Activated naive CD4-positive, alpha-beta T cell treated with anti-CD3 and anti-CD28 coated beads, Interleukin-2, amount 50 U/mL, for 16 hours (primary cell): ENCODE measurements at places on chromosomes 4 and X.

- DNase-seq: no peak
Observed at GRCh38 chr4:136750897-136751296, 781.4 kb downstream of the PCDH18 start.

DNA sequence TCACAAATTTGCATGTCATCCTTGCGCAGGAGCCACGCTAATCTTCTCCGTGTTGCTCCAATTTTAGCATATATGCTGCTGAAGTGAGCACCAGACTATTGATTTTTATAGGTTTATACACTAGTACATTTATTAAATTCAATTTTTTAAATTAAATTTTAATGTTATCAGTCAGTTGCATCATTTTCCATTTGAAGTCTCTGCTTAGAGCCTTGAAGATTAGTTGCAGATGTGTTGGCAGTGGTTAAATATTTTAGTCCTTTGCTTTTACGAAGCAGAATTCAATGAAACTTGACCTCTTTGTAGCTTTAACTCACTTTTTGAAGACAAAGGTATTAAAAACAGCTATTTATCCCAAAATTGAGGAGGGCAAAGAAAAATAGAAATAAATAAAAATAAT lies 16.5 kb downstream of the TRAPPC11 start:
- DNase-seq: no peak

DNA sequence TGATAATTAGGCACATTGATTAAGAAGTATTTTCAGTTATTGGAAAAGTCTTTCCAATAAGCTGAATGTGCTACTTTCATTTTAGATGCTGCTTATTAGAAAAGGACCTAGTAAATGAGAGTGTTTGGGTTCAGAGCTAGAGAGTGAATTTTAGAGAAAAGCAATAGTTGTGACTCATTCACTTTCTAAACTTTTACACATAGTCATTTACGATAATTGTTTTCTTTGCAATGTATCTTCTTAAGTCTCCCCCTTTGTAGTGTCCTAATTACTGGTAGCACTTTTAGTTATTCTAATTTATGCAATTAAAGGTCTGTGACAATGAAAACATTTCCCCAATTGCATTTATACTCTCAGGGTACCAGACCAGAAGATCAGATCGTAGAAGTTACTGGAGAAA lies 1.3 kb downstream of the IL21 start:
- no peak for DNase-seq

DNA sequence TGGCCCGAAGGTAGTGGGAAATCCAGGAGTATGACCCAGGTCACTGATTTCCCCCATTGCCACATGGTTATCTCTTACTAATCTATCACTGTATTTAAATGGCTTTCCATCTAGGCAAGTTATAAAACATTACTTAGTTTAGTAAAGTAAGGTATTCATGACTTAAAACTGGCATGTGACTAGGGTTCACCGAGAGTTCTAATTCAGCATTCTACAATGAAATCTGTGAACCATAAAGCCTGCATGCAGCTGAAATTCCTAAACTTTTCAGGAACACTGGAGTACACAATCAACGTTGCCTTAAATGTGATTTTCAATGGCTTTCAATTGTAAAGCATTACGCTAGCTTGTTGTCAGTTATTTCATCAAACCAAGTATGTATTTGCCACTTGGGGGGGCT lies 22.7 kb upstream of the PRPS2 start:
- no peak for DNase-seq

DNA sequence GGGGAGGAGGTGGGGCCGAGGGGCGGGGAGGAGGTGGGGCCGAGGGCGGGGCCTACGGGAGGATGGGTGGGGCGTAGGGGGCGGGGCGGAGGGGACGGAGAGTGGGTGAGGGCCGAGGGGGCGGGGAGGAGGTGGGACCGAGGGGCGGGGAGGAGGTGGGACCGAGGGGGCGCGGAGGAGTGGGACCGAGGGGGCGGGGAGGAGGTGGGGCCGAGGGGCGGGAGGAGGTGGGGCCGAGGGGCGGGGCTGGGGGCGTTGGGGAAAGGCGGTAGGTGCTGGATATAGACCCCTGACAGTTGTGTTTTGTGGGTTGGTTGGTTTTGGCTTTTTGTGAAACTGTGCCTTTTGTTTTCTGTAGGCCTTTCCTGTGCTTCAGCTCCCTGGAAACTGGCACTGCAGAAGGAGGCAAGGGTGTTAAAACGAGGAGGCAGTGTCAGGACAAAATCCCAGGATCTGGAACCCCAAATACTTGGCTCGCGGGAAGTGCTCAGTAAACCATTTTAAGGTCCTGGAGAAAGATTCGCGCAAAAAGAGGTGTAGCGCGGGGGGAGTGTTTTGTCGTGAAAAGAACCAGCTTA lies 580 bp upstream of the MMGT1 start:
- DNase-seq: peak; percentile 61

GRCh38 chrX:3271183-3271833 lies 75.1 kb downstream of the MXRA5 start:
- no peak for DNase-seq

GRCh38 chr4:37891260-37892159 lies 626 bp downstream of the TBC1D1 start:
- DNase-seq: peak; percentile 60

DNA sequence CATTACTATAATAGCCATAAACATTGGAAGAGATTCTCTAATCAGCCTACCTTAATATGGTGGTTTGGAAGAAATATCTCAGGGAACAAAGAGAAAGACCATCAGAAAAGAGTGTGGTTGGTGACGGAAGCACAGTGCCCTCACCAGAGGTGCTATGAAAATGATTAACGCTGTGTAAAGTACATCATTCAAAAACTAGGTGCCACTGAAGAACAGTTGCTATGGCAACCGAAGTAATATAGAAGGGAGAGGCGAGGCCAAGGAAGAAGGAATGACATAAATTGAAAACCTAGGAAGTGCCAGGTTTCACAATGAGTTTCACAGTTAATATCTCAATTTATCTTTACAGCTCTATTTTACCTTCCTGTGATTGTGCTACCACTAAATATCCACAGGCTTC lies 57.0 kb upstream of the ARSJ start:
- no peak for DNase-seq

GRCh38 chrX:1094566-1095333 lies 117.7 kb downstream of the CRLF2 start:
- DNase-seq: peak; percentile 6

- DNase-seq: peak; percentile 51
Observed at GRCh38 chrX:357693-358471, 28.8 kb downstream of the PPP2R3B start.

- no peak for DNase-seq
Observed at GRCh38 chrX:105471597-105471996, 251.1 kb upstream of the TEX13A start.

- DNase-seq: no peak
Observed at GRCh38 chr4:147958057-147958456, 226.2 kb downstream of the ARHGAP10 start.

- no peak for DNase-seq
Observed at GRCh38 chr4:77145842-77146185, 11.2 kb upstream of the CCNG2 start.

DNA sequence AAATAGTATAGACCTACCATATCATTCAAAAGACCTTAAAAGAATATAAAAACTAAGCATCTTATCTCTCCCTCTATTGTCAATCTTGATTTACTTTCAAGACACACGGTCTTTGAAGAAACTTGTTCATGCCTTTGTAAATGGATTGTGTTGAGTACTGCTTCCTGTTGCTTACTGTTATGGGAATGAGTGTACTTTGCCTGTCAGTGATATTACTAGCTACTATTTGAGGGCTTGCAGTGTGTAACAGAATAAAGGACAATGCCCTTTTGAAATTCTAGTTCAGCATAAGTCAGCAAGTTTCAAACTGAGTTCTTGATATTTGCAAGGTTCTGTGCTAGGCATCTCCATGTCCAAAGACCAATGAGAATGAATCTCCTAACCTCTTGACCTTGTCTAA lies 36.0 kb downstream of the CDKL5 start:
- no peak for DNase-seq

DNA sequence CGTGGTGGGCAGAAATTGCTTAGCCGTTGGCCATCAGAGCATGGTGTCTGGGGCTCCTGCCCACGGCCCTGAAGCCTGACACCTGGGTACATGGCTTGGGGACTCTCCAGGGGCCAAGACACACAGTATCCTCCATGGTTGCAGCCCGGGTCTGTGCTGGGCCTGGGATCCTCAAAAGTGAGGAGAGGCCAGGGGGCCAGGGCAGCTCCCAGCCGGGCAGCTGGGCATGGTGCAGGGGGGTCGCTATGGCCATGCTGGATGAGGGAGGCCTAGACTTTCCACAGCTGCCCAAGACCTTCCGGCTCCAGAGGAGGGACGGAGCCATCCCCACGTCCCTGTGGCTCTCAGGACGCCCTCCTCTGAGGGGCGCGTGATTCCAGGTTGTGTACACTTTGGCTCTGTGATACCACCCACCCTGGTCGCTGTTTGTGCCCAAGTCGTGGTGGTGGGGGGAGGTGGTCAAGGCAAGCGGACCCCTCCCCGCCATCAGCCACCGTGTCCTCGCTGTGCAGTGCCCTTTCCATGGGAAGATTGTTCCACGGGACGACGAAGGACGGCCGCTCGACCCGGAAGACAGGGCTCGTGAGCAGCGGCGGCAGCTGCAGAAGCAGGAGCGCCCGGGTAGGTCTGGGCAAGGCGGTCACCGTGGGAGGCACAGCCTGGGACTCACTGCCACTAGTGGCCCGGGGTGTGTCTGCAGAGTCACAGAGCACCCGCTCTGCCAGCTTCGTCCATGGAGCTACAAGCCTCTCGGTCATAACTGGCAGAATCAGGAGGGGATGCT lies 25.7 kb downstream of the NKX1-1 start:
- peak; percentile 7 for DNase-seq

GRCh38 chr4:47373709-47374108 lies 89.8 kb downstream of the COMMD8 start:
- no peak for DNase-seq

DNA sequence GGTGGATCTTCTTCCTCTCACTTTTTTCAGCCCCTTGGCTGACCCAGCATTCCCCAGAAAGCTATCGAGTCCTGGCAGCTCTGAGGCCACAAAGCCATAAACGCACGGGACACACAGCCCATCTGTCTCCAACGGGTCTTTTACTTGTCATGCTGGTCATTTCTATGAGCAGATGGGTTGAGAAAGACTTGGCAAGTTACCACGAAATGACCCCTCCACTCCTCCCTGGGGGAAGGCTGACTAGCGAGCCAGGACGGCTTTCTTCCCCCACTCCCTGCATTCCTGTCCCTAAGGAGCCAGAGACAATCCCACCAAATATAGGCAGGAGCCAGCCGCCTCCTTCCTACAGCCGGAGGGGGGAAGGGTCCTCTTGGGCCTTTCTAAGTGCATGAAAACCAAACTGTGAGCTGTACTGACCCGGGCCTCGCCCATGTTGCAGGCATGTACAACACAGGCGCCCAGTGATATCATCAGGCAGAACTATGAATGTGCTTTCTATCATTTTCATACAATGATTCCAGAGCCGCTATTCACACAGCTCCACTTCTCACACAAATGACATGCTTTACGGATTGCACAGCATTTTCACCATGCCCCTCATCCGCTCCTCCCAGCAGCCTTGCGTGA lies 28.6 kb downstream of the AFAP1 start:
- DNase-seq: no peak

DNA sequence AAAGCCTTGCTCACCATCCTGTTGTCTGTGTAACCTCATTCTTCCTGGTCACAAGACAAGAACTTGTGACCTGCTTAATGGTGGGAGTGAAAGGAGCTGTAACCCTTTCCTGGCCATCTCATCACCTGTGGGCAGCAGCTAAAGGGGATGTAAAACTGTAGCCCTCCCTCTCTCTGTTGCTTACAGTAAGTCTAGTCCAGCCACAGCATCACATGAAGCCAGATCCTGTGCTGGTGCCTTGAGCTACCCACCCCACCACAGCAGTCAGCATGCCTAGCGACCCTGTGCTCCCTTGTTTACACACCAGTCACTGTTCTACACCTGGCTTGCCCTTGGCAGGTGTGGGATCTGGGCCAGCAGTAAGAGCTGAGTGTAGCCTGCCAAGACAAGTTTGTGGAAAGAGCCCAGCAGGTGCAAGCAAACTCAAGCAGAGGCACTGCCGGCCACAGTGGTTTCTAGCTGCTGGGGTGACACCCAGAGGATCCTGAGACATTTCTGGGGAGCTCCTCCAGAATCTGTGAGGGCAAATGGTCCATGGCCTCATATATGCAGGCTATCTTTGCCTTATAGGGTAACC lies 41.0 kb downstream of the UGT2B28 start:
- no peak for DNase-seq

- DNase-seq: no peak
Observed at GRCh38 chrX:109489174-109489573, 7.3 kb upstream of the GUCY2F start.

GRCh38 chr4:26622913-26623312 lies 39.0 kb downstream of the TBC1D19 start:
- DNase-seq: no peak

DNA sequence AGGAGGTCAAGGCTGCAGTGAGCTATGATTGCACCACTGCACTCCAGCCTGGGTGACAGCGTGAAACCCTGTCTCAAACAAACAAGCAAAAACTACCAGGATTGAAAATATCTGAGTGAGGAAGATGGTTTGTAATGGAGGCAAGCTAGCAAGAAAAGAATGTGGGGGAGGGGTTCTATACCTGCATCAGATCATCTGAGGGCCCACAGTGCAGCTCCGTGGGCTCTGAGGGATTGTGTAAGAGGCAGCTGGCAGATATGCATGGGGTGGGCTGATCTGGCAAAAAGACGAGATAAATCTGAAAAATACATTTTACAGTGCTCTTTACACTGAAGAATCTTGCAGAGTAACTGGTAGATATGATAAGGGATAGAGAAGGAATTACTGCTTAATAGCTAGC lies 28.9 kb upstream of the CHRNA9 start:
- DNase-seq: no peak

- DNase-seq: no peak
Observed at GRCh38 chrX:41116948-41117347, 31.7 kb downstream of the USP9X start.

GRCh38 chrX:11010476-11010875 lies 100.7 kb upstream of the HCCS start:
- no peak for DNase-seq
